Hematopoietic multipotent progenitor cell (in vitro differentiated cells): ENCODE measurements at places on chromosomes 2 and 18.

GRCh38 chr2:177088529-177088928 is 124.1 kb upstream of the HNRNPA3 start:
- no peak for DNase-seq

DNA sequence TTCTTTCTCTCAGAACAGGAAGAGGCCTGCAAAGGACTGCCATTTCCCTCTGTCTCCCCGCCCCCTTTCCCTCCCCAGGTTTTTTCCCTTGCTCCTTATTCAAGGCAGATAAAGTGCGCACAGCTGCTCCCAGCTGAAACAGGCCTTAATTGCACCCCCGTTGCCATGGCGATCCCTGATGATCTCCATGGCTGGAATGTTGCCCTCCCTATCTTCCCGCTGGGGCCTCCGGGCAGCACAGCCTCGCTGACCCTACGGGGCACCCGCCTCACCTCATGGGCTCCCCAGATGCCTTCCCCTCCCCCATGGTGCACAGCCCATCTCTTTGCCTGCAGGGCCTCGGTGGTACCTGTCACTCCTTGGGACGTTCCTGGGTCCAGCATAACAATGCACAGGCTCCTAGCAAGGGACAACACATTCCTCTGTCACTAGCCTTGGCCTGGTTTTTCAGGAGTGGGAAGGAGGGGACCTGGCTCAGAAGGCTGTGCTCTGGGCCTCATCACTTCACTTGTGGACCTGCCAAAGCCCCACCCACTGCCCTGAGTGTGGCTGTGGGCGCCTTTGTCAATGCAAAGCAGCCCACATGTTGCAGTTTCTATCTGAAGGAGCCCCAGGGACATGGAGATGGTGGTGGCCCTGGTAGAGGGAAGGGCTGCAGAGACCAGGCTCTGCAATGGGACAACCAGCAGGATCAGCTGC is 115.0 kb downstream of the CELF4 start:
- DNase-seq = no peak

- DNase-seq = peak; percentile 37
These were observed 90.6 kb upstream of the TAF1B start for GRCh38 chr2:9752441-9753275.

GRCh38 chr18:44036501-44036900 is 644.2 kb upstream of the SETBP1 start:
- no peak for DNase-seq

DNA sequence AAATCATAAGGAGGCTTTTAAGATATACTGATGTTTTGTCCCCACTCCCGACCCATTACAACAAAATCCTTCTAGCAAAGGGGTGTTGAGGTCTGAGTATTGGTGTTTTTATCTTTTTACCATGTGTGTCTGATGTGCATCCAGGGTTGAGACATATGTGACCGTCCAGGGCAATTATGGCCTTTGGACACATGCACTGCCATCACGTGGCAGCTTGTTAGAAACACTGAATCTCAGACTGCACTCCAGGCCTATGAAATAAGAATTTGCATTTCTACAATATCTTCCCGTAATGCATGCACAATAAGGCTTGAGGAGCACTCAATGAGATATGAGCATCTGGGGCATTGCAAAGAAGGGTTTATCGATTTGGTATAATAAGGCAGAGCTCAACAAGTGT is 235.1 kb upstream of the ZNF804A start:
- no peak for DNase-seq

DNA sequence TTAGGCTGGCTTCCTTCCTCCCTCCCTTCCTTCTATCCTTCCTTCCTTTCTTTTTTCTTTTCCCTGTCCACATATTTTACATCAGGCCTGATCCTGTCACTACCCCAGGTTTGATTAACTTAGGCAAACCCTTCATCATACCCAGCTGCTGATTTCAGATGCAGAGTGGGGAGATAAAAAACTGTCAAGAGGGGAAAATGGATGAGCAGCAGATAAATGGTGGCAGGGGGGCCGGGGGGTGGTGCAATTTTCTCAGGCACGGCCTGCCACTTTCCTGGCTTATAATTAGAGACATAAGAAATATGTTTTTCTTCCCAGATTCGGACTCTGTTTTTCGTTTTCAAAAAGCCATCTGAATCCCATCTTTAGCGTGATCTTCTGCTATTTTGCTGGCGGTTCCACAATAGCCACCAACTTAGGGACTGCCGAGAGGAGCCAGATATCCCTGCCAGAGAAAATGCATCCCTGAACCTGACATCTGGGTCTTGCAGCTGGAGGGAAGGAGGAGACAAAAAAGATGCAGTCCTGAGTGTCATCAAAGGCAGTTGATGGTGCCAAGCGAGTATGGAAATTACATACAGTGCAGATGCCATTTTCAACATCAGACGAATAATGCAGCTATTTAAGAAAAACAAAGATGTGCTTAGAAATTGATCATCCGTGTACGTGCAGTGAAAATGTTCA is 49.9 kb downstream of the CXCR4 start:
- no peak for DNase-seq

DNA sequence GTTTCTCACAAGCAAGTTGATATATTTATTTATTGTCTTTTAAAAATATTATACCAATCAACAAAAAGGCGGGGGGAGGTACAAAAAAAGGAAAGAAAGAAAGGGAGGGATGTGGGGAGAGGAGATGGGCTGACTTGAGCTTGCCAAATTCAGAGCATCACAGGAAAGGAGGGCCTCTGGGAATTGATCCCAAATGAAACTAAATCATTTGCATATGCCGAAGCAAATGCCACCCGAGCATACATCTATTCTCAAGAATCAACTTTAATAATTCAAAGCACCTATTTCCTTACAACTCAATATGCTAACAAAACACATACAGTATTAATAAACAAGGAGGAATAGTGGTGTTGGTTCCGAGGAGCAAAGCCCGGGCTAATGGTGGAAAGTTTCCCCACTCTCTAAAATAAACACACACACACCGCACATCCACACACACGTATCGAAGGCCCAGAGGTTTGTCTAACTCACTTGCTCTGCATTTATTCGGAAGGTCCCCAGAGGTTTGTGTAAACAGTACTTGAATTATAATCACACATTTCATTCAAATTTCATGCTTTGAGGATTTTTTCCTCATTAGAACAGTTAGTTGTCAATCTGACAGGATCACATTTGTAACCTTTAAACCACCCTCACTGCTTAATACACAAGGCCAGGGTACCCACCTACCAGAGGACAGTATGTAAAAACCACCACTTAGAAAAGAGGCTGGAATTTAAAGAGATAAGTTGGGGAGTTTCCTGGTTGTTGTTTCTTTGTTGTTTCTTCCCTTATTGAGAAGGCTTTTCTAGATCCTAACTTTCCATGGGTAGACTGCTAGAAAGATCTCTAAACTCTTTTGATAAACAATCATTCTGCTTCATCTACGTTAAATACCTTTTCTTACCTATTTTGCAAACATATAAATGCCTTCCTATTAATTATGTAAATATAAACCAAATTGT is 264.7 kb downstream of the TCF4 start:
- no peak for DNase-seq

DNA sequence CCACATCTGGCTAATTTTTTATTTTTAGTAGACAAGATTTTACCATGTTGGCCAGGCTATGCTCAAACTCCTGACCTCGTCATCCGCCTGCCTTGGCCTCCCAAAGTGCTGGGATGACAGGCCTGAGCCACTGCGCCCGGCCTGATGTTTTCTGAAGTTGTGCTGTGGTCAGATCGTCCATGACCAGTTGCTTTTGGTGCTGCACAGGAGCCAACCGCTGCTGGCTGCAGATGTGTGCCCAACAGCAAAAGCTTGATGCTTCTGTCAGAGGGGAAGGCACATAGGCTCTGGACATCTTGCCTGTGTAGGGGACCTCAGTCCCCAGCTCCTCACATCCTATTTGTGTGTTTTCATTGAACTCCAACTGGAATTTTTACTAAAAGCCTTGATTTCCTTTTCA is 218.3 kb downstream of the AGAP1 start:
- DNase-seq = no peak

DNA sequence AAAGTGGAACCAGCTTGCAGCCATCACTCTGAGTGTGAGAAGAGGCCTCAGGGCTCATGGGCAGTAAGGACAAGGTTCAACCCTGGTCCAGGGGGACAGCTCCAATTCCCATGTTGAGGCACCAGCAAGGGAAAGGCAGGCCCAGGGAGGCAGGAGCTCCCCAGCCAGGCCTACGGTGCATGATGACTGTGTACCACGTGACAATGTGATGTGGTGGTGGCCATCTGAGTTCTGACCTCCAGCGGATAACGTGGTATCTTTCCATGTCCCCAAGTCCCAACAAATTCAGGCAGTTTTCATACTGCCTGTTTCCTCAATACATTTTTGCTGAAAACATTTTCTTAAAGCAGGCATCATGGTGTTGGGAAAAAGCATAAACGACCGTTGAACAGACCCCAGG is 36.1 kb upstream of the COL6A3 start:
- no peak for DNase-seq

DNA sequence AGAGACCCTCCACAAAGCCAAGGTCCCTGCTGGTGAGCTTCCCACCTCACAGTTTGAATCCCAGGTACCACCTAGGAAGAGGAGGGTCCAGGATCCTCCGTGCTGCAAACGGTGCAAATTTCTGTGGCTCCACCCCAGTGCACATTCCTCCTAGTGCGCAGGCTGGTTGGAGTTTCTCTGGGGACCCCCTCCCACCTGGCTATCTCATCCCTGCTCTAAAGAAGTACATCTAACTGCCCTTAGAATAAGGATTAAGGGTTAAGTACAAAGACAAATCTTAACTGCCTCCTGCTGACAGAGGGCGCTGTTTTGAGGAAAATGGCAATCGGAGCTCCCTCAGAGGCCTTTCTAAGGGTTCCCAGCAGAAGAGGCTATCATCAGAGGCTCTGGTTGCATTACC is 109.6 kb upstream of the FSIP2 start:
- DNase-seq = no peak

- no peak for DNase-seq
These were observed 433.7 kb downstream of the MBD2 start for GRCh38 chr18:53790786-53791185.

DNA sequence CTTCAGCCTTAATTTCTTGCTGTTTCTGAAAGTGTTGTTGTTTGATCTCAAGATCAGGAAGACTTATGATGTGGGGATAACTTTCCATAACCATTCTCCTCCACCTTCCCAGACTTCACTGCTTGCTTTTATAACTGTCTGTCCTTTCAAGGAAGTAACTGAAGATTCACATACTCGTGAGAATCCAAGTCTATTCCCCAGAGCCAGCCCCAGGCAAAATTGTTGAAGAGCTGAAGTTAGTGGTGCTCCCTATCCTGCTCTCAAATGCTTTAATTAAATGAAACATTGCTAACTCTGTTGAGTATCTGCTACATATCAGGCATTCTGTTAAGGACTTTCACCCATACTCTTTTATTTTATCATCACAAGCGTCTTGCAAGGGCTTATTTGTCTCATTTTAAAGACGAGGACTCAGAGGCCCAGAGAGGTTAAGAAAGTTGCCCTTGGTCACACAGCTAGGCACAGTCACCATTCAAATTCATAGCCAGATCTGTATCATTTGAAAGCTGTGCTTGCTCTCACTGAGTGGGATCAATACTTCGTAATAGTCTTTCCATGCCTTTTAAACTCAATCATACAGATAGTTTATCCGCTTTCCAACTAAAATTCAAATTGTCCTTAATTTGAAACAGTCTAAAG is 189.8 kb upstream of the TCF4 start:
- DNase-seq = no peak

GRCh38 chr18:6792391-6792790 is 62.9 kb downstream of the ARHGAP28 start:
- DNase-seq = no peak

DNA sequence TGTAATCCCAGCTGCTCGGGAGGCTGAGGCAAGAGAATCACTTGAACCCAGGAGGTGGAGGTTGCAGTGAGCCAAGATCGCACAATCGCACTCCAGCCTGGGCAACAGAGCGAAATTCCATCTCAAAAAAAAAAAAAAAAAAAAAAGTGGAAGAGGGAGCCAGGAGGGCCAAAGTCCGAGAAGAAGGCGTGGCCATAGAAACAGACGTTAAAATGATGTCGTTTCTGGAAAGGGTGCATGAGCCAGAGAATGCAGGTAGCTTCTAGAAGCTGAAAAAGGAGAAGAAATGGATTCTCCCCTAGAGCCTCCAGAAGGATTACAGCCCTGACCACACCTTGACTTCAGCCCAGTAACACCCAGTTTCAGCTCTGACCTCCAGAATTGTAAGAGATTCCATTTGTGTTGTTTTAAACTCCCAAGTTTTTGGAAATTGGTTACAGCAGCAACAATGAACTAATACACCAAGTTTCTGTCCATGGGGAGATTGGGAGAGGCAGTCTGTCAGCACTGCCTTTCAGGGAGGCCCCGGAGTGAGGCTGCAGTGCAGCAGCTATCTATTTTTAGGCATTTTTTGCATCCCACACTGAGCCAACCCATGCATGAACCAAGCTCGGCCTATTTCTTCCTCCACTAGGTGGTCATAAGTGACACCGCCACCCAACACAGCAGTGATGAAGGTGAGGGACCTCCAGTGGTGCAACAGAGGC is 14.2 kb upstream of the TRAF3IP1 start:
- DNase-seq = no peak

- no peak for DNase-seq
These were observed 169.3 kb downstream of the KCNE4 start for GRCh38 chr2:223221139-223221835.

GRCh38 chr18:67854340-67854739 is 337.8 kb upstream of the DSEL start:
- DNase-seq = no peak

GRCh38 chr2:126639276-126639675 is 16.7 kb upstream of the GYPC start:
- DNase-seq = no peak

- no peak for DNase-seq
These were observed 18.7 kb upstream of the ODC1 start for GRCh38 chr2:10466801-10467200.

- DNase-seq = no peak
These were observed 73.4 kb downstream of the ZBTB7C start for GRCh38 chr18:48335829-48336228.

DNA sequence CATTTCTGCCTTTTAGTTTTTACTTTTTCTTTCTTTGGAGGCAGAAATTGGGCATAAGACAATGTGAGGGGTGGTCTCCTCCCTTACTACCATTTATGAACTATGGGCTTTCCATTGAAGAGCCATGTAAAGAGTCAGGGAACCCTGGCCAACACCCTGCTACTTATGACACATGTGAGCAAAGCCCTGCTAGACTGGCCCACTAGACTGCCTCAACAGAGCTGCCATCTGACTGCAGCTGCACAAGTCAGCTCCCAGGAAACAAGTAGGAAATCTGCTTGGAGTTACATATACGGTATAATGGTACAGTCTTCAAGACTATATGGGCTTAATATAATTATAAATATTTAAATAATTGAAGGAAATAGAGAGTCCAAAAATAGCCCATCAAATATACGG is 816.8 kb downstream of the TRIB2 start:
- DNase-seq = no peak

DNA sequence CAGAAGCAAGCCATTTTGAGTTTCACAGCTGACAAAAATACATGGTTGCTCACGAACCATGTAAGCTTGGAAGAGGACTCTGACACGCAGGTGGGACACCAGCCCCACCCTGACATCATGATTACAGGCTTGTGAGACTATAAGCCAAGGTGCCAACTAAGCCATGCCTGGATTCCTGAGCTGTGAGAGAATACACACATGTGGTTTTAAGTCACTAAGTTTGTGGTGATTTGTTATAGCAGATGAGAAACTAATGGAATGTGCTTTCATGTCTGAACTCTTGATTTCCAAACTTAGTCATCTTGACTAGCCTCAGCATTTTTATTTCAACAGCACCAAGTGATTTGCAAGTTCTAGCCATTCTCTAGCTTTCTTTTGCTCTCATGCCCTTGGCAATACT is 676.1 kb upstream of the CELF4 start:
- no peak for DNase-seq
